NCI-H460 (cell line): ENCODE measurements at places on chromosomes 5 and 9. TPM values are rescaled to one million over a fixed set of nuclear protein-coding genes. Genes with fewer than 3 reads are reported as not detected.

Gene TMEM167A
- 92.3 and 92.5 TPM in 2 replicates for total RNA-seq

- no peak for DNase-seq
Measured at GRCh38 chr9:105328296-105328695, 83.8 kb downstream of the SLC44A1 start.

- no peak for DNase-seq
Measured at GRCh38 chr9:20227166-20227874, 395.0 kb downstream of the MLLT3 start.

Gene GPR150
- not detected in 2 replicates for total RNA-seq

GRCh38 chr9:8684978-8685708 is 885.6 kb upstream of the DMAC1 start:
- no peak for DNase-seq

DNA sequence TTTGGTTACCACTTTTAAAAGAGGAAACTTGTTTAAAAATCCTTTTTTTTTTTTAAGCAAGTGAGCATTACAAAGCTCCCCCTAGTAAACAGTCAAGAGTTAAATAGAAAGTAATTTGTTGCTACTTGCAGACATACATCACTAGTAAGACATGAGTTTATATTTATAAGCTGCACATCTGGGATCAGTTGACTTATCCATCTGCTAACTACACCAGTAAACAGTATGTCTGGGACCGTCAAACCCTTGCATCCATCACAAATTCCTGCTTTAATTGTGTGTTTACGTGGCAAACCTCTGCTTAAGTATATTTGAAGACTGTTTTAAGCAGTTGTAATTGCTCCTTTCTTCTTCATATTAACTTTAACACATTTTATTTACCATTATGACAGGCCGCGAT is 146.8 kb downstream of the EBF1 start:
- DNase-seq: no peak

GRCh38 chr9:91349115-91349555 is 12.6 kb downstream of the AUH start:
- DNase-seq: no peak

Gene ZNF366
- not detected in 2 replicates for total RNA-seq

Gene CDC20B
- not detected in 2 replicates for total RNA-seq

Gene SMIM32
- total RNA-seq: not detected in 2 replicates

- no peak for DNase-seq
Measured at GRCh38 chr5:79695526-79695925, 5.9 kb downstream of the CMYA5 start.

- DNase-seq: no peak
Measured at GRCh38 chr5:99788482-99788881, 746.7 kb upstream of the FAM174A start.

DNA sequence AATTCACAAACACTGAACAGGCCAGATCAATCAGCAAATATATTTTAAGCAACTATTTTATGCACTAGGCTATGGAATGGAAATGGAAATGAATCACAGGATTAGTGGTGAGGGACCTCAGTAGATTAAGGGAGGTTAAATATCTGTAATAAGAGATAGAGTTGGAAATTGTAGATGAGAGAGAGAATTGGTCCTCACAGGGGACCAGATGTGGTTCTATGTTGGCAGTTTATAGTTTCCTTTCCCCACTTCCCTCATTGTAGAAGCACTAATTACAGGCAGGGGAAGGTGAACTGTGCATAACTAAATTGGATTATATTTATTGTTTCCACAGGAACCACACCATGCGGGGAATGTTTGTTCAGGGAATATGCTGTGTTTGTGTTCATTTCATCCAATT is 496.2 kb downstream of the ARHGEF28 start:
- DNase-seq: no peak

Gene SLC6A18
- total RNA-seq: not detected in 2 replicates

Gene SAXO1
- total RNA-seq: not detected in 2 replicates

DNA sequence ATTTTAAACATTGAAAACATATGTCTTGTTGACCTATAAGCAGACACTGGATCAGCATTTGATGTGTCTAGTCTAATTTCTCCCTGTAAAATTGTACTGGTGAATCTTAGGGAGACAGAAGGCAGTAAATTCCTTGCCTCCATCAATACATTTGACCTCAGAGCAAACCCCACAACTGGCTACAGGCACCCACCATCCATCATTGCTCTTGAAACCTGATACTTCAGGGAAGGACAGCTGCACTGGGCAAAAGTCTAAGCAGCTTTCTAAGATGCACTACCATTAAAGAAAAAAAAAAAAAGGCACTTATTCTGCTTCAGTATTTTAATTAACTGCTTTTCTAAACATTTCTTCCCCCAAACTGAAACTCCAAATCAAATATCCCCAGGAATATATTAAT is 1051.3 kb upstream of the DMAC1 start:
- no peak for DNase-seq

DNA sequence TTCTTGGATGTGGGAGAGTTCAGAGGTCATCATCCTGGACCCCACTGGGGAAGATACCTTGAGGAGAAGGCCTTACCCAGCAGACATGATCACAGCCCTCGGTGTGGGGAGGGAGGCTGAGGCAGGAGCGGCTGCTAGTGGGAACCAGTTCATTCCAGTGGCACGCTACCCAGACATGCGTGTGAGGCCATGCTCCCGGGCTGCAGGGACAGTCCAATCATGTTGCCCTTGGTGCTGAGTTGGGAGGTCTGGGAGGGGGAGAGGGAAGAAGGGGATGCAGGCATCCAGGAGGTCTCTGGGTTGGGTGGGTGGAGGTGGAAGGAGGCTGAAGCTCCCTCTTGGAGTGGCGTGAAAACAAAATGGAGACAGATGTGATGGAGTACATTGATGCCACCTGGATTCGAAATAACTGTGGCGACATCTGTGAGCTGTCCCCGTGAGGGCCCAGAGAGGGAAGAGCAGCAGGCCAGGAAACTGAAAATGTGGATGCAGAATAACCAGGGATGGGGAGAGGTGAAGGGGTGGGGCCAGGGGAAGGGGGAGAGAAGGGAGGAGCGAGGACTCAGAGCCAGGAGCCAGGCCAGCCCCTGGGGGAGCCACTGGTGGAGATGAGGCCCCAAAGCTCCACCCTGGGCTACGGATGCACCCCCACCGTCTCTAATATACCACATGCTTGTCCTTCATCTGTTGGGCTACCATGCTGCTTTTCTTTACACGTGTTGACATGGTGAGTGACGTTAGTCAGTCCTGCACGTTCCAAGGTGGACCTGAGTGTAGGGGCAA is 16.2 kb downstream of the NDUFS6 start:
- no peak for DNase-seq

GRCh38 chr5:115673596-115673995 is 47.8 kb upstream of the TMED7 start:
- DNase-seq: no peak

Gene PRR16
- total RNA-seq: 1.1 and 1.4 TPM in 2 replicates

DNA sequence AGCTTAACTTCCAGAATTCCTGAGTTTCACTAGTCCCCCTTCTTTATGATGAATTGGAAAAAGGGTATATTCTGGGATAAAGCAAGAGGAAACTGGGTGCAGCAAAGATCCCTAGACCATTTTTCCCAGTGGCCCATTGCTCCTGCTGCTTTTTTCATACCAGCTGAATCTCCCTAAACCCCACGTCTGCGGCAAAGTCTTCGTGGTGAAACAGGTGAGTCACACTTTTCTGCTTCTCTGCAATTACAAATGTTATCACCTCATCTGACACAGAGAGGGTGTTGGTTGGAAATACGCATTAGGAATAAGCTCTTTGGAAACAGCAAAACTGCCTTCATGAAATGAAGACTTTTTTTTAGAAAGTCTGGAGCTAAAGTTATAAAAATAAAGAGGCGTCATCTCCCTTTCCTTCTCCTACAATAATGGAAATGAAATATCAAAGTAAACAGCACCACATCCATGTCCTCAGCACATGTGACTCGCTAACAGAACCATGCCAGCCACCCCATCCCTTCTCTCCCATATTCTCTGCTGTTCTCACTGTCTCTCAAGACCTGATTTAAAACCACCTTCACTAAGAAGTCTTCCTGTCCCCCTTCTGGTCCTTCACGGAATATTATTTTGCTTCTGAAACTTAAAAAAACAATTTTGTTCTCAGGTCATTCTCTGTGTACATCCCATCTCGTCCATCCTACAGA is 39.5 kb upstream of the GLRX start:
- DNase-seq: peak; percentile 73

DNA sequence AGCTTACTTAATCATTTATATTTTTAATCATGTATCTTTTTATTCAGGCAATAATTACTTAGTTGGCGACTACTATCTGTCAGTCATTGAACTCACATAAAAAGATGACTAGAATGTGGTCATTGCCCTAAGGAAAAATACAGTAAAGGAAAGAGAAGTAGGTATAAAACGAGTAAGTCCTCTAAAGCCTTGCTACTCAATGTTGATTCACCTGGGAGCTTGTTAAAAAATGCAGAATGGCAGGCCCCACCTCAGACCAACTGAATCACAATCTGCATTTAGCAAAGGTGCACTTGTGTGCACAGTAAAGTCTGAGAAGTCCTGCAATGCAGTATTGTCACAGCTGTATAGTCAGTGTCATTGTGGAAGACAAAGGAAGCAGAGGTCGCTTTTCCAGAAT is 592.4 kb downstream of the CSNK1G3 start:
- DNase-seq: no peak
